CD4-positive, alpha-beta T cell treated with Interleukin-17A for 4 hours (primary cell): ENCODE measurements at places on chromosomes 6 and 20.

DNA sequence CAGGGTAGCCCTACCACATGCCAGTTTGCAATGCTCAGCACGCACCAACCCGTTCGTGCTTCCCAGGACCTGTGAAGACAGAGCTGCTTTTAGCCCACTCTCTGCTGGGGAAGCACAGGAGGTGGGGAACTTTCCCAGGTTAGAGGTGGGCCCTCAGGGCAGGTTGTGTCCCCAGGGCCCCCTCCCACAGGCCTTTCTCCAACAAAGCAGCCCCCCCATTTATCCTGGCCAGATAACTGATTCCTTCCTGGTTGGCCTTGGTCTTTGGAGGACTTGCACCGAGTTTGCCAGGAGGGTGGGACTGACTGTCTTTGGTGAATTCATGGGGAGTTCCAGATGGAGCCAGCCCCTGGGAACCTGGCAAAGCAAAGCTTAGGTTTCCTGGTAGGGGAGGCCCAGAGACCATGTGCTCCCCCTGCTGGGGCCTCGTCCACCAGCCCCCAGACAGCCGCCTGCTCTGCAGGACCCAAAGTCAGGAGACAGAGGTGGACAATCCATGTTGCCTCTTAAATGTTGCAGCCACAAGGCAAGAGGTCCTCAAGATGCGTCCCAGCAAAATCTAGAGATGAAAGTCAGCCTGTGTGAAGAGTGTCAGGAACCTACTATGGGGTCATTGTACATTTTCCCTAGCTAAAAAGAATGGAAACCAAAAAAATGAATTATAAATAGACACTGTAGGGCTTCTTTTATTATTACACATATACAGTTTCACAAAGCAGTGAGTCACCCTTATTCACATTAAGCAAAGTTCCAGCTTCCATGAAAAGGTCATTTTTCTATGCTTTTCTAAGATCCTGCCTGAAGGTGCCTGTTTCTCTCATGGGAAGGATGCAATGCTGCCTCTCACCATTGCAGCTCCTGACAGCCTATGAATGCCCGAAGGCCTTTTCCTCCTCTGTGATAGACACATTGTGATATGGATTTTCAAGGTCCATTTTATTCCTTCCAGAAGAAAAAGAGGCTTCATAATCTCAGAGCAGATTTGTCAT, 497.8 kb downstream of the PREX1 start:
- DNase-seq, result peak; percentile 11

- no peak for DNase-seq
Measured at GRCh38 chr6:87210979-87211378, 55.6 kb downstream of the ZNF292 start.

GRCh38 chr6:130099119-130099518, 80.7 kb downstream of the L3MBTL3 start:
- DNase-seq, result no peak

GRCh38 chr6:69914015-69914485, 47.7 kb downstream of the COL19A1 start:
- no peak for DNase-seq
